ENCODE measurements at places on chromosomes 13 and 19.

GRCh38 chr13:67193979-67194378 is 36.2 kb downstream of the PCDH9 start:
- no peak for DNase-seq

DNA sequence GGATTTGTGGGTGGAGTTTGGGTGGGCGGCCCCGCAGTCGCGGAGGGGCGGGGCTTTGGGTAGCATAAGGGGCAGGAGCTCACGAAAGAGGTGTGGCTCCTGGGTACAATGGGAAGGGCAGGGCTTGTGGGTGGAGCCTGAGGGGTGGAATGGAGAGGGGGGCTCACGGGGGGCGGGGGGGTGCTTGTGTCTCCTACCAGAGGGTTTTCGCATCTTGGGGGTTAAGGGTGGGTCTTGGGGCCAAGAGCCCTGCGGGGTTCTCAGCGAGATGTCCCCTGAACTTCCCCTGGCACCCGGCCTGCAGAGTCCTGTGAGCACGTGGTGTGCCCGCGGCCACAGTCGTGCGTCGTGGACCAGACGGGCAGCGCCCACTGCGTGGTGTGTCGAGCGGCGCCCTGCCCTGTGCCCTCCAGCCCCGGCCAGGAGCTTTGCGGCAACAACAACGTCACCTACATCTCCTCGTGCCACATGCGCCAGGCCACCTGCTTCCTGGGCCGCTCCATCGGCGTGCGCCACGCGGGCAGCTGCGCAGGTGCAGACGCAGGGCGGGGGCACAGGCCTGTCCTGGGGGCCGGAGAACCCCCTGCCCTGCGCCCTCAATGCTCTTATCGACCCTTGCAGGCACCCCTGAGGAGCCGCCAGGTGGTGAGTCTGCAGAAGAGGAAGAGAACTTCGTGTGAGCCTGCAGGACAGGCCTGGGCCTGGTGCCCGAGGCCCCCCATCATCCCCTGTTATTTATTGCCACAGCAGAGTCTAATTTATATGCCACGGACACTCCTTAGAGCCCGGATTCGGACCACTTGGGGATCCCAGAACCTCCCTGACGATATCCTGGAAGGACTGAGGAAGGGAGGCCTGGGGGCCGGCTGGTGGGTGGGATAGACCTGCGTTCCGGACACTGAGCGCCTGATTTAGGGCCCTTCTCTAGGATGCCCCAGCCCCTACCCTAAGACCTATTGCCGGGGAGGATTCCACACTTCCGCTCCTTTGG is 5.1 kb downstream of the FSTL3 start:
- DNase-seq: no peak

DNA sequence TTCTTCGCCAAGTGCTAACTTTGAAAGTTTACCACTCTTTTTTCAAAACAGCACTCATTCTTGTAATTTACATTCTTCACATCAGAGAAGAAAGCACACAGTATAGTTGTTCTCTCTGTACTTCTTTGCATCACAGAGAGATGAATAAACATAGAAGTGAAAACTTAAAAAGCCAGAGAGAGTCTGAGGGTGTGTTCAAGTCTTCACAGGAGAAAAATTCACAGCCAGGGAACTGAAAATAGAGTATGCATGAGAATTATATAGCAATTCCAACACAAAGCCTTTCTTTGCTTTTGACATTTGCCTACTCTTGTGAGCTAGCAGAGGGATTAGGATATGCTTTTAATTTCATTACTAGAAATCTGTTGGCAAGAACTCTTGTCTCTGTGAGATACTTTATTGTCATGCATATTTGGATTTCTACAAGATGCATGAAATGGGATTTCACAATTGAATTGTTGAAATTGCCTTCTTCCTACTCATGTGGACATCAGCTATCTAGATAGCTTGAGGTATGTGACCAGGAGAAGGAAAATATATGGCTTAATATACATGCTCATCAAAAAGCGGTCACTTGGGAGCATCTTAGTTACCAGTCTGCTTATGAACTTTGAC is 166.1 kb downstream of the SLC7A1 start:
- peak; percentile 75 for DNase-seq

- DNase-seq: peak; percentile 3
Measured at GRCh38 chr19:20416661-20417060, 148.9 kb downstream of the ZNF737 start.

Data from amniotic epithelial cell (primary cell).